Right lung (tissue), 10 donors: ENCODE measurements at places on chromosomes 13 and 19.

GRCh38 chr13:107860284-107860683, 355.1 kb downstream of the LIG4 start:
- DNase-seq, result no peak

DNA sequence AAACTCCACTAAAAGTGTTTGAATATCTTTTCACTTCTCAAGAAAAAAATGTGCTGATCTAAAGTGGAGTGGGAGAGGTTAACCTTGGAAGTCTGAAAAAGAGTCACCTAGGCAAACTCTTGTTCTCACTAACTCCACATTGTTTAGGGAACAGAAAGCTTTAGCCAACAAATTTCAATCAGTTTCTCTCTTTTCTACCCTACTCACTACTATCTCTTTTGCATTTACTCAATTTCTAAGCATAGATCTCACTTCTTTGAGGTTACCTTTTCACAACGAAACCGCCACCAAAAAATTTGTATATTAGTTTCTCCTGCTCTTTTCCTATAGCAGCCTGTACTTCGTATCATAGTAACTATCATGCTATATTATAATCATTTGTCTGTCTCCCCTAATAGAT, 6.3 kb downstream of the NHLRC3 start:
- DNase-seq, result no peak

GRCh38 chr13:33110713-33111413, 94.6 kb downstream of the KL start:
- no peak for DNase-seq

- DNase-seq, result no peak
Observed at GRCh38 chr13:26230703-26231102, 8.6 kb upstream of the RNF6 start.

DNA sequence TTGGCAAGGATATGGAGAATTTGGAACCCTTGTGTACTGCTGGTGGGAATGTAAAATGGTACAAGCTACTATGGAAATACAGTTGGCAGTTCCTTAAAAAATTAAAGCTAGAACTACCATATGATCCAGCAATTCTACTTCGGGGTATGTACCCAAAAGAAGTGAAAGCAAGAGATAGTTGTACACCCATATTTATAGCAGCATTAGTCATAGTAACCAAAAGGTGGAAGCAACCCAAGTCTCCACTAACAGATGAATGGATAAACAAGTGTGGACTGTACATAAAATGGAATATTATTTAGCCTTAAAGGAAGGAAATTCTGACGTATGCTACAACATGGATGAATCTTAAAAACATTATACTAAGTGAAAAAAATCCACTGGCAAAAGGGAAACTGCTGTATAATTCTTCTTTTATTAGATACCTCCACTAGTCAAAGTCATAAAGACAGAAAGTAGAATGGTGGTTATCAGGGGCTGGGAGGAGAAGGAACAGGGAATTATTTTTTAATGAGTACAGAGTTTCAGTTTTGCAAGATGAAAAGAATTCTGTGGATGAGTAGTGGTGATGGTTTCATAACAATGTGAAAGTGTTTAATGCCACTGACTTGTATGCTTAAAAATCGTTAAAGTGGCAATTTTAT, 141.6 kb downstream of the RXFP2 start:
- no peak for DNase-seq

DNA sequence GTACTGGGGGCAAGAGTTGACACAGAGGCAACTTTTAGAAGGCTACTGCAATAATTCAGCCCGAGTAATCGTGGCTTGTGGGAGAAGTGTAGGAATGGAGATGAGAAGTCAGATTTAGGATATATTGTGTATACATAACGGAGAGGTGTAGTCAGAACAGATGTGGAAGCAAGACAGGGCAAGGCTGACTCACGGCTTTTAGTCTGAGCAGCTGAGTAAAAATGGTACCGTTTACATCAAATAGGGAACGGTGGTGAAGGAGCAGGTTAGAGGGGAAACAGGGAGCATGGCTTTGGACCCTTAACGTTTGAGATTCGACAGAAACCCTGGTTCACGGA, 796 bp upstream of the LSM14A start:
- no peak for DNase-seq

- no peak for DNase-seq
Observed at GRCh38 chr13:76758738-76759137, 127.5 kb downstream of the KCTD12 start.
